Muscle of back (tissue), 13 donors: ENCODE measurements at places on chromosomes 1 and 21. TPM values are rescaled to one million over a fixed set of nuclear protein-coding genes. Genes with fewer than 3 reads are reported as not detected.

DNA sequence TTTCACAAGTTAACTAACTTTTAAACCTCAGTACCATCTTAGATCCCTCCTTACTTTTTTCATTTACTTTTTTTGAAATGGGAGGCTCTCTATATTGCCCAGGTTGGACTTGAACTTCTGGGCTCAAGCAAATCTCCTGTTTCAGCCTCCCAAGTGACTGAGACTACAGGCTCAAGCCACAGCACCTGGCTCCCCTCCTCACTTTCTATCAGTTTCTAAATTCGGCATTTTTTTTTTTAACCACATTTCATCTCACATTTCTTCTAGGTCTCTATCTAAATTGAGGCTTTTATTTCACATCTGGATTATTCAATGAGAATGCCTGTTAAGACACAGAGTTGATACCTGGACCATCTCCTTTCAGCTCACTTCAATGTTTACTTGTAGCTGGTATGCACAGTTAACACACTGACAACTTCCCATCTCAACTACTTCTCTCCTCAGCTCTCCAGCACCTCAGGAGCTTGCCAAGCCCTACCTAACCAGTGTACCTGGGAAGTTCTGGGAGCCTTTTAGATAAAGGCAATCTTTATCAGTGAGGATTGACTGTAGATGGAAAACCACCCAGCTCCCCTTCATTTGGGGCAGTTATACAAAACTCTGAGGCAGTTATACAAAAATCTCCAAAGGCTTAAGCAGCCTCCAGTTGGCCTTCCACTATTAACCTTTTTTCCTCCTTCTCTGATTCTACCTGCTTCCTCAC lies 3.4 kb downstream of the USP33 start:
- no peak for DNase-seq

The CTH gene
- 1.1 TPM for polyA plus RNA-seq

DNA sequence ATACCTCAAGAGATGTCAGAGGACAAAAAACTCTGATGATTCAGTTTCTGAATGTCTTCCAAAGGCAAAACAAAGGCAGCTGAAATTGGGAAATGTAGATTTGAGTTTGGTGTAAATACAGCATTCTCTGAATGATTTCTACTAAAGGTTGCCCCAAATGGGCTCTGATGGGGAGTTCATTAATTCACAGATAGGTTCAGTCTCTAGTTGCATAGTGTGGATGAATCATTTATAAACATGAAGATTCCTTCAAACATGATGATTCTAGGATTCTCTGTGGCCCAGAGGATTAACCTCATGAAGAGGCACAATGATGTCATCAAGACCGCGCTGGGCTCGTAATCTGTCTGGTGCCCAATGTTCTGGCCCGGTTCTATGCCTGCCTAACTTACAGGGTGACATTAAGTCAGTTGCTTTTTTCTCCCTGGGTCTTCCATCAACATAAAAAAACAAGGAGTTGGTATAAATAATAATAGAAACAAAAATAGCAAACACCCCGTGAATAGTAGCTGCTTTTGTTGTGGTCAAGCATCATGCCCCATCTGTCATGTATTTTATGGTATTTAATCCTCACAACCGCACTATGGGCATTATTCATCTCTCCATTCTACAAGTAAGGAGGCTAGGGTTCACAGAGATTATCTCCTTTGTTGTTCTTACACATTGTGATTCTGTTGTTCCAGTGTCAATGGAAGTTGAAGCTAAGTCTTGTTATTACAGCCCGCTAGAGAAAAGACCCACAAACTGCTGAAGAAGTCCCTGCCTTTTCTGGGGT lies 509.6 kb upstream of the USP24 start:
- peak; percentile 81 for DNase-seq

DNA sequence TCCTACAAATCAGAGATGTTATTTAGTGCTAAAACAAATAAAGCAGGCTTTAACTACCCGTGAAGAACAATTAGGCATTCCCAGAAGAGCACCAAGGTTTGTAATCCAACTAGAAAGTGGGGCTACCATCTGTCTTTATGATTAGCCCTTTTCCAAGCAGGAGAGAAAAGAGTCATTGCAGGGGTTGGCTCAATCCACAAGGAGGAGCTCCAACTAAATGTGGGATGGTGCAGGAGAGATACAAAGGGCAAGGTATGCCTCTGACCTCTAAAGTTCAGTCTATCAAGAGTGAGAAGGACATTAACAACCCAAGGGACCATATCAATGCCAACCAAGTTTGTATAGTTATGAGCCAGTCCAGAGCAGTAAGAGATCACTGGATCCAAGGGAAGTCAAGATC lies 382.7 kb upstream of the DUSP10 start:
- no peak for DNase-seq

- DNase-seq = peak; percentile 15
These were observed 77.6 kb upstream of the RGS18 start for GRCh38 chr1:192080684-192081083.
